CD4-positive, alpha-beta T cell (primary cell): ENCODE measurements at places on chromosomes 6 and 20.

DNA sequence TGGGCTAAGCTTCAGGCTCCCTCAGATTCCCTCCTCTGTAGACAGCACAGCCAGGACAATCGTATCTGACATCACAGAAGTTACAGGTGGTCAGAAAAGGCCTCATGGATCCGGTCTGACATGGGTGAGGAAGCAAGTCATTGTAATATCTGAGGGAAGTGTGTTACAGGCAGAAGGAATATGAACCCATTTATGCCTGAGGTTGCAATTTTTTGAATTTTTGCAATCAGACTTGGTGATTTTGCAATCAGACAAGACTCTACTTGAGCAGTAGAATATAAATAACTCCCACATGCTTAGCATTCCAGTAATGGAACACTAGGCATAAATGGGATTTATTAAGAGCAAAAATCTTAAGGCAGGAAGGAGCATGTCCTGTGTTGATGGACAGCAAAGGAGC lies 52.1 kb downstream of the CBLN4 start:
- H3K4me1 ChIP-seq: no peaks in the 10 kb centered on the region
- no peaks in the 10 kb centered on the region for H3K36me3 ChIP-seq
- H3K4me3 ChIP-seq: no peak overlapping the region
- no peaks in the 10 kb centered on the region for H3K27me3 ChIP-seq

- DNase-seq: no peak
- peaks cover 50% of the 10 kb centered on the region for H3K36me3 ChIP-seq
These were observed 7.6 kb downstream of the DHX35 start for GRCh38 chr20:38969708-38970107.

DNA sequence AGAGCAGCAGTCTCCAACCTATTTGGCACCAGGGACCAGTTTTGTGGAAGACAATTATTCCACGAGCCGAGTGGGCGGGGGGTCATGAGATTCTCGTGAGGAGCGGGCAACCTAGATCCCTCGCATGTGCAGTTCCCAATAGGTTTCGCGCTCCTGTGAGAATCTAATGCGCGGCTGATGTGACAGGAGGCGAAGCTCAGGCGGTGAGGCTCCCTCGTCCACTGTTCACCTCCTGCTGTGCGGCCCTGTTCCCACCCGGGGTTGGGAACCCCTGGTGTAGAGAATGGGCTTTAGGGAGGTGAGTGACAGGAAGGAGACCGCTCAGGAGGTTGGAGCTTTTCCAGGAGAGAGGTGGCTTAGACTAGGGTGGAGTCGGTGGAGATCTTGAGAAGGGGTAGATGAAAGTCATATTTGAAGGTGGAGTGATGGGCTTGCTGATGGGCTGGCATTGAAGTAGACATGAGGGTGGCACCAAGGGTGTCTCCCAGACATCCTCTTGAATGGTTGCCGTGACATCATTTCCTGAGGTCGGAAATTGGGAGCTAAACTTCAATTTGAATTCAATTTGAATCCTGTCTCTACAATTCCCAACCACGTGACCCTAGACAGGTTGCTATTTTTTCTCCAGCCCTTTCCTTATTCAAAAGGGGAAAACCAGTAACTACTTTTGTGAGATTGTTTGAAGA lies 1.5 kb upstream of the RAD21L1 start:
- H3K4me1 ChIP-seq: peaks cover 18% of the 10 kb centered on the region

GRCh38 chr20:4925842-4926530 lies 75.3 kb downstream of the SLC23A2 start:
- no peak overlapping the region for H3K4me3 ChIP-seq
- H3K27ac ChIP-seq: no peak overlapping the region
- no peaks in the 10 kb centered on the region for H3K4me1 ChIP-seq
- H3K27me3 ChIP-seq: no peaks in the 10 kb centered on the region

DNA sequence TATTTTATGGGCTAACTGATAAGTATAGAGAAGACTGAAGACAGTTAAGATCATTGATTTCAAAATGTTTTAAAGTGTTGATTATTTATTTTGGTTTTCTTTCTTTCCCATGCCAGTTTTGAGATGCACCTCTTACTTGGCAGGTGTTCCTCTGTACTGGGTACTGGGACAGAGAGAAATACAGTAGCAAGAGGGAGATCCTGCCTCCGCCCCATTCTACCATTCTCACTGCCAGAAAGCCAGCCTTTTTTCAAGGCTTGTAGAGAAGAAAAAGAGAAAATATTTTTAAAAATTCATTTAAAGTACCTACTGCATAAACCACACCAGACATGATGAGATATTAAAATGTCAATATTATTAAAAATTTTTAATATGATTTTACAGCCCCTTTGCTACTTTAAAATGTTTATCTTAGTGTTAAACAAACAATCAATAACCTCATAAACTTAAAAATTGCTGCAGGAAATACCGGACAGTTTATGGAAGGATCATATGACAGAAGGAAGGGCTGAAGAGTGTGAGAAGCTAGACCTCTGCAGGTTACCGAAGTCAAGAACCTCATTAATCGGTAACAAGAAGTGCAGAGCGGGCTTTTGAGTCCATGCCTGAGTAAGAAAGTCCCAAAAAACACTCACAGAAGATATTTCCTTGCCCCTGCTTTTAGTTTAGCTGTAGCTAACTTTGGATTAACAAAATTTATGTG lies 117.8 kb upstream of the ESR1 start:
- H3K4me1 ChIP-seq: peaks cover 5% of the 10 kb centered on the region
- DNase-seq: no peak
- H3K4me3 ChIP-seq: no peak overlapping the region
- no peaks in the 10 kb centered on the region for H3K36me3 ChIP-seq

GRCh38 chr20:51554538-51555165 lies 12.1 kb upstream of the NFATC2 start:
- peaks cover 23% of the 10 kb centered on the region for H3K27me3 ChIP-seq
- DNase-seq: no peak
- no peaks in the 10 kb centered on the region for H3K36me3 ChIP-seq
- no peak overlapping the region for H3K27ac ChIP-seq
- H3K4me3 ChIP-seq: no peak overlapping the region

- no peaks in the 10 kb centered on the region for H3K36me3 ChIP-seq
- H3K27ac ChIP-seq: no peak overlapping the region
- H3K4me3 ChIP-seq: no peak overlapping the region
- H3K4me1 ChIP-seq: no peaks in the 10 kb centered on the region
- no peak for DNase-seq
These were observed 43.8 kb downstream of the ADAT2 start for GRCh38 chr6:143406673-143407072.

- no peak for DNase-seq
- H3K27me3 ChIP-seq: no peaks in the 10 kb centered on the region
- no peak overlapping the region for H3K4me3 ChIP-seq
- H3K27ac ChIP-seq: no peak overlapping the region
These were observed 254.0 kb upstream of the GJE1 start for GRCh38 chr6:141878686-141879085.

- no peak for DNase-seq
- no peaks in the 10 kb centered on the region for H3K36me3 ChIP-seq
- no peaks in the 10 kb centered on the region for H3K27me3 ChIP-seq
- no peak overlapping the region for H3K4me3 ChIP-seq
These were observed 592.3 kb downstream of the PKHD1 start for GRCh38 chr6:51495096-51495495.
